ENCODE measurements at places on chromosomes 1 and 21.

- no peak for DNase-seq
Observed at GRCh38 chr1:93818570-93818959, 60.4 kb downstream of the DNTTIP2 start.

GRCh38 chr1:203142684-203143408, 15.3 kb downstream of the ADORA1 start:
- DNase-seq: no peak

- DNase-seq: peak; percentile 55
Observed at GRCh38 chr1:59163268-59164092, 133.4 kb upstream of the FGGY start.

DNA sequence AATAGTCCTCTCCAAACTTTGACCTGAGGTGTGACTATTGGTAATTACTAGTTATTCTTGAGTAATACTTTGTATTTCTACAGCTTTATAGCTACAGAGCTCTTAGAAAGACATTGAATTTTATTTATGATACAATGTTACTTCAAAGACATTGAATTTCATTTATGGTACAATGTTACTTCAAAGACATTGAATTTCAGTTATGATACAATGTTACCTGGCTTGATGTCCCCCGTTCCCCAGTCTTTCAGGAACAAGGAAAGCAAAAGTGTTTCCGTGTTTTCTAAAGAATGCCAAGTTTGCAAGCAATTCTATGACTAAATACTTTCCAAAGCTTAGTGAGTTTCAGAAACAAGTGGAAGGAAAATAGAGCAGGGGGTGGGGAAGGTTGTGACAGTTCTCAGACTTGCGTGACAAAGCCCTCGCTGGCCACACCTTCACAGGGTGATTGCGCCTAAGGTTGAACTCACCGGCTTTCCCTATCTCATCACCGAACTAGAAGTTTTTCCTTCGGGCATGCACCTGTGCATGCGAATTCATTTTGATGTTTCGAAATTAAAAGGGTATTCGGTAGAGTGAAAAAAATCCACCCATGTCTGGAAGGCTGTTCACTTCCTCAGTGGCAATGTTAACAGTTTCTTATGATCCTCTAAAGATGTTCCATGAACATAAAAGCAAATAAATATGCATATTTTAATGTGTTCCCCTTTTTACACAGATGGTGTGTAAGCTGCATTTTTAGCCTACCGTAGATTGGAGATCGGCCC, 909 bp upstream of the PAXBP1 start:
- peak; percentile 72 for DNase-seq

DNA sequence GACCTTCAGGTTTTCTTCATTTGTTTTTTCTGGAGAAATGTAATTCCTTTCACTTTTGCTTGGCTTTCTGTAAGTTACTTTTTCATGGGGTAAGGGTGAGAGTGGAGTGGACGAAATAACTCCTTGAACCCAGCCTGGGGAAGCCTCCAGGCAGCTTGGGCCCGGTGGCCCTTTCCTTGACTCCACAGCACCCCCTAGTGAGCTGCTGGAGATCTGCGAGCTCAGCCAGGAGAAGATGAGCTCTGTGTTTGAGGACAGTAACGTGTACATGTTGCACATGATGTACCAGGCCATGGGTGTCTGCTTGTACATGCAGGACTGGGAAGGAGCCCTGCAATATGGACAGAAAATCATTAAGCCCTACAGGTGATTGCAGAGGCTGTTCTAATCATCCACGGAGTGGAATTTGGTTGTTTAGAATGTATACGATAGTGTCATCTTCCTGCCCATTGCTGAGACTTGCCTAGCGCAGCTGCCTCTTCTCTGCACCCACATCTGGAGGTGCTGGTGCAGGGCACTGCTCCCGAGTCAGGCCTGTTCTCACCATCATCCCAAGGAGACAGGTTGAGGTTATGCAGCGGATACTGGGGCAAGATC, 51.0 kb downstream of the SMYD2 start:
- DNase-seq: peak; percentile 48

DNA sequence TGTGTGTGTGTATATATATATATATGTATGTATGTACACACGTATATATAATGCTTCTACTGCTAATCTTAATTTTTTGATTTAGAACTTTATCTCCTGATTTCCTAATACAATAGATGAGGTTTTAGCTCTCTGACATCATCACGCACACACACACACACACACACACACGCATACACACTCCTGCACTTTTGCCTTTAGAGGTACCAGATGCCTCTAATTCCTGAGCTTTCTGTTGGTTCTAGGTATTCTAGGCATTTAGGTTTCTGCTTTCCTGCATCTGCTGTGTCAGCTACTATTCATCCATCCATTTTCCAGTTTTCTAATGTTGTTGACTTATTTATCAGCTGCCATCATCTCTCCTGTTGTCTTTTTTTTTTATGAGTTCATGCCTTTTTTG, 348.3 kb downstream of the ASTN1 start:
- DNase-seq: no peak

DNA sequence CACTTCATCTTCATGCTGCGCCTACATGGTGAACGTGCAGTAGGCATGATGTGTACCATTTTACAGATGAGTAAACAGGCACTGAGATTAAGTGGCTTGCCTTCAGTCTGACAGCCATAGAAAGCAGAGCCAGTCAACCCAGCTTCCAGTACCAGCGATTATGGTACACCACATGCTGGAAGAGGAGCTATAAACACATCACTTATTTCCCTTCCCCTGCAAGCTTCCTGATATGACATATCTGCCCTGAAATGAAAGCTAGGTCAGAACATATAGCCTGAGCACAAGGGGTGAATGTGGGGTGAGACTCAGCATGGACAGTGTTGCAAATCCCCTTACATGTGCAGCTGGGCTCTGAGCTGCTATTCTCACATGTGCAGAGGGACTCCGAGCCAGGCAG, 33.8 kb upstream of the IL20 start:
- peak; percentile 50 for DNase-seq

DNA sequence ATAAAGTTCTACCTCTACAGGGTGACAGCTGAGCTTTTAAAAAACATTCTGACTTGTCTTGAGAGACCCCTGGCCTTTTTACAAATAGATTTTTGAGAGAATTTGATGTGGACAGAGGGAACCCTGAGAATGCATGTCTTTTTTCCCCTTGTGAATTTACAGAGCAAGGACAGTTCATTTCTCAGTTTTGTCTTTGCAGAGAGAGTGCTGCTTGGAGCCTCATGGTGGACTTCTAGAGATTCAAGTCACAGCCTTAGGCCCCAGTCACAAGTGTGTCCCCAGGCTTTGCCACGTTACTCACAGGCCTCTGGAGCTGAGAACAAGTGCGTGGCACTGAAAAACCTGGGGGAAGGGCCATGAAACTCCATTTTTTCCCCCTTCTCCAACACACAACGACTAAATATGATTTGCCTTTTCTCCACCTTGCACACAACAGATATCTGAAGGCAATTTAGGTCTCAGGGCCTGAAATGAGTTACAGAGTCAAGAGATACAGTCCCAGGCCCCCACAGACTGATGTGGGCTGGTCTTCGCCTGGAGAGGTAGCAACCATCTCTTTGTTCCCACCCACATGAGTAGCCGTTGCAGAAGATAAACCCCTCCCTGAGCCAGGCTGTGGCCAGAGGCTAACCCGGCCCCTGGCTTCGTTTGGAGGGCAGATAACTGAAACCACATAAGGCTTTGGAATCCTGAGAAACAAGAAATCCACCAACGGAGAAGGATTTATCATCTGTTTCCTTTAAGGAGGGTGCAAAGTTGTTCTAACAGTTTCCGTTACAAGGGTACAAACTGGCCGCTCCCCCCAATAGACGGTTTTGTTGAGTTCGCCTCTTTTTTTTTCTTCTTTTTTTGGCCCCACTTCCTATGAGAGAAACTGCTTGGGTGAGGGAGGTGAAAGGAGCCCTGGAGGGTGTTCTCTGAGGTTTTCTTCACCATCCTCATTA, 1.0 kb upstream of the PIGV start:
- DNase-seq: peak; percentile 79

DNA sequence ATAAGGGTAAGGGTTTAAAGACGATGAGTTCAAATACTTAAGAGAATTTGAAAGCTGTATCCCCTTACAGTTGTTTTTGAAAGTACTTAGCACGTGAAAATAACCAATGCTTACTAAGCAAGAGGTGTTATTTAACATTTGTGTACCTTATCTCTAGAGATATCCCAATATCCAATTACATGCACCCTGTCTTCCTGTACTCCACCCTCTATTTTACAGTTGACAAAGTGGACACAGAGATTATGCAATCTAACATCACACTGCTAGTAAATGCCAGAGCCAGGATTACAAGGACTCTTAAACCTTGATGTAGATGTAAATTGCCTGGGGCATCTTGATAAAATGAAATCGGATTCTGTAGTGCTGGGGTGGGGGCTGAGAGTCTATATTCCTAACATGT, 72.0 kb downstream of the GDAP2 start:
- no peak for DNase-seq

DNA sequence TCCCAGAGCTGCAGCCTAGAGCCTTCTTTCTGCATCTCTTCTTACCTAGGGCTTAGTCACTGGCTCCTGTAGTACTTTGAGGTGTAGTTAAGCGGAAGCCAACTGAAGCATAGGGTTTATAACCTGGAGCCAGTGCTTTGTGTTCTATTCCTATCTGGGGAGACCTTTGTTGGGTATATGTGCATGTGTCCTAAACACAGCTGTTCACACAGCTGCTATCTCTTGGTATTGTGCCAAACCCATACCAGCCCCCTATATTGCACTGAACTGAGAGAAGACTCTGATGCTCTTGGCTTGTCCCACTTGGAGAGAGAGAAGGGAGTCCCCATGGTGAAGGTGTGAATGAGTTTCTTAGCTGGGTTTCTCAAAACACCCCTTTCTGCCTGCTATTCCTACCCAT, 17.2 kb upstream of the NFASC start:
- DNase-seq: no peak

DNA sequence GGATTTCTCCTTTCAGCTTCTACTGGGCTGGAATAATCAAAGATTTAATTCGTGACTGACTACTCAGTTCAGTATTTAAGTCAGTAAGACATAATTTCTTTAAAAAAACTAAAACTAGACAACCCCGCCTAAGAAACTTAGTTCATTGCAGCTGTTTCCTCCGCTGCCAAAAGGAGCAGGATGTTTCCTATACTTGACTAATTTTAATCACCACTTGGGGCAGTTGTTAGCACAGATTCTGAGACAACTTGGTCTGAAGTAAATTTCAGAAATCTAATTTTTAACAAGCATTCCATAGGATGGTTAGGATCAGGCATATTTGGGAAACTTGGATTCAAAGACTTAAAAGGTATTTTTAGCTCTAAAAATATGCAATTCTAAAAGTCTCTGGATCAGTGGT, 34.0 kb downstream of the EPRS1 start:
- DNase-seq: peak; percentile 58

DNA sequence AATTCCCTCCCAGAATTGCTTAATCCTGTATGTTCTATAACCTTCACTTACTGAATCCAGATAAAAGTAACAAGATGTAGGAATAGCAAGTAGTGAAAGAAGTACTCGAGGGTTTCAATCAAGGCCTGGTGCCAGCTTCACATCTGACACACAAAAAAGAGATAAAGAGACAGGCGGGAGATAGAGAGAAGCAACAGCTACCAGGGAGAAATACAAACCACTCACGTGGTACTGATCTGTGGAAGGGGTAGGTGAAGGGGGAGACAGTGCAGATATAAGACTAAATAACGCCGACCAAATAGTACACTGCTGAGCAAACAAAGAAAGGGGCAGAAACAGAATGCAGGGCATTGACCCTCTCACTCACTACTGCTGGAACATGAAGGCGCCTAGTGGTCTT, 295.2 kb downstream of the NEGR1 start:
- no peak for DNase-seq

DNA sequence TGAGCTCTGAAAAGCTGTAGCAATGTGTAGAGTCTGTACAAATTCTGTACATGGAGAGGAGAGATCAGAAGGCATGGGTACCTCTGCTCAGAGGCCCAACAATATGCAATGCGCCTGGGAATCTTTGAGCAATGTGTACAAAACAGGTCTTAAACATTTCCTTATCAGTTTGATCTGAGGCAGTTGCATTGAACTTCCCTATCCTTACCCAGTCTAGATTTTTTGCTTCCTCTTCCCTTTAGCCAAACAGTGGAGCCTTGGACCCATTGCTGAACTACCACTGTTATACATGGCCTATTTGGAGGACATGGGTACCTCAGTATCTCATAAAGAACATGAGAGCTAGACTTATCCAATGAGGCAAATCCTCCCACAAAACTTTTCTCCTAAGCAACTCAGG, 12.6 kb upstream of the MNDA start:
- DNase-seq: no peak

DNA sequence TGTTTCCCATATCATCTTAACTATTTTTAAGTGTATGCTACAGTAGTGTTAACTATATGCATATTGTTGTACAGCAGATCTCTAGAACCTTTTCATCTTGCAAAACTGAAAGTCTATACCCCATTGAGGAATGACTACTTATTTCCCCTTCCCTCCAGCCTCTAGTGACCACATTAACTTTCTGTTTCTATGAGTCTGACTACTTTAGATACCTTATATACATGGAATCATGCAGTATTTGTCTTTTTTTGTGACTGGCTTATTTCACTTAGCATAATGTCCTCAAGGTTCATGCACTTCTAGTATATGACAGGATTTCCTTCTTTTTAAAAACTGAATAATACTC, 96.5 kb upstream of the BTG3 start:
- no peak for DNase-seq

DNA sequence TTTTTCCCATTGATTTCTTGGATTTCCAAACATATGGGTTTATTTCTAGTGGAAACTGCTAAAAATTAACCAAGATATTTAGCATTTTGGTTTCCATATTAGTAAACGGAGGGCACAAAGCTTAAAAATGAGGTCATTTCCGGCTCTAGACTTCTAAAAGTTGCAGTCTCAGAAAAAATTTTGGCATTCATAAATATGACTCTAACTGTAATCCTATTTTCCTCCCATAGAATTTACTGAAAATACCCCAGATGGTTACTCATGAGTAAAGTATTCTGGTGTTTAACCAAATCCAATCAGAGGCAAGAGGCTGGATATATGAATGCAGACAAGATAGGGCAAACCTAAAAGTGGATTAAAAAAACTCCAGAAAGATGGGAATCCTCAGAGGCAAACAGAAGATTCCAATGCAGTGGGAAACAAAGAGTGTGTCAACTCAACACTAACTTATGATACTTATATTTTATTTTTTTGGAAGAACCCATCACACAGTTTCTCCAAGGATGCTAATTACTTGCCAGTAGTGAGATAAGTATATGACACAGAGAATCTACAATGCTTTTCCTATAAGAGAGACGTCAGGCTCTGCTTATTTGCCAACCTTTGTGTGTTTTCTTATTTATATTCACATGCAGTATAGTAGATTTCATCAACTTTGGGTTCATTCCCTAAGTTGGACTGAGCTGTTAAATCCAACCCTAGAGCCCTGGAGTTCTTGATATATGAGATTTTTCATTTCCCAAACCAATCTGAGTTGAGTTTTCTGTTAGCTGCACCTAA, 90.1 kb upstream of the BCL10 start:
- no peak for DNase-seq
